Activated CD4-positive, alpha-beta T cell treated with anti-CD3 and anti-CD28 coated beads, Interleukin-2, amount 50 U/mL, for 4 hours (primary cell): ENCODE measurements at places on chromosomes 3 and 15.

GRCh38 chr15:76433798-76434400 is 97.3 kb downstream of the ISL2 start:
- no peak for DNase-seq

DNA sequence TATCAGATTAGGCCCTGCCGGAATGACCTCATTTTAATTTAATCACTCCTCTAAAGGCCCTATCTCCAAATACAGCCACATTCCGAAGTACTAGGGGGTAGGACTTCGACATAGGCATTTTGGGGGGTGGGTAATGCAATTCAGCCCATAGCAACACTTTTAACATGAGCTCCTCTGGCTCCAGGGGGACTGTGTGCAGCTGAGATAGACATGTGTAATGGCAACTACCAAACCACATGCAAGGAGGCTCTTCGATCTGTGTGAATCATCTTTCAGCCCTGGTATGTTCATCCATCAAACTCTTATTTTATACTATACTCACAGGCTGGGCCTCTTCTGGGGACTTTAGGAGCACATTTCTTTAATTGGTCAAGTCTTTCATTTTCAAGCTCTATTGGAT is 57.4 kb upstream of the PPARG start:
- no peak for DNase-seq

GRCh38 chr15:39586387-39587095 is 5.7 kb downstream of the THBS1 start:
- no peak for DNase-seq

GRCh38 chr3:117602058-117602644 is 892.6 kb downstream of the TUSC7 start:
- DNase-seq = no peak

- DNase-seq = no peak
Observed at GRCh38 chr3:125306620-125307019, 68.5 kb downstream of the ZNF148 start.

- no peak for DNase-seq
Observed at GRCh38 chr15:89790661-89791060, 14.5 kb downstream of the MESP2 start.

GRCh38 chr3:64870876-64871646 is 183.3 kb upstream of the ADAMTS9 start:
- DNase-seq = no peak

DNA sequence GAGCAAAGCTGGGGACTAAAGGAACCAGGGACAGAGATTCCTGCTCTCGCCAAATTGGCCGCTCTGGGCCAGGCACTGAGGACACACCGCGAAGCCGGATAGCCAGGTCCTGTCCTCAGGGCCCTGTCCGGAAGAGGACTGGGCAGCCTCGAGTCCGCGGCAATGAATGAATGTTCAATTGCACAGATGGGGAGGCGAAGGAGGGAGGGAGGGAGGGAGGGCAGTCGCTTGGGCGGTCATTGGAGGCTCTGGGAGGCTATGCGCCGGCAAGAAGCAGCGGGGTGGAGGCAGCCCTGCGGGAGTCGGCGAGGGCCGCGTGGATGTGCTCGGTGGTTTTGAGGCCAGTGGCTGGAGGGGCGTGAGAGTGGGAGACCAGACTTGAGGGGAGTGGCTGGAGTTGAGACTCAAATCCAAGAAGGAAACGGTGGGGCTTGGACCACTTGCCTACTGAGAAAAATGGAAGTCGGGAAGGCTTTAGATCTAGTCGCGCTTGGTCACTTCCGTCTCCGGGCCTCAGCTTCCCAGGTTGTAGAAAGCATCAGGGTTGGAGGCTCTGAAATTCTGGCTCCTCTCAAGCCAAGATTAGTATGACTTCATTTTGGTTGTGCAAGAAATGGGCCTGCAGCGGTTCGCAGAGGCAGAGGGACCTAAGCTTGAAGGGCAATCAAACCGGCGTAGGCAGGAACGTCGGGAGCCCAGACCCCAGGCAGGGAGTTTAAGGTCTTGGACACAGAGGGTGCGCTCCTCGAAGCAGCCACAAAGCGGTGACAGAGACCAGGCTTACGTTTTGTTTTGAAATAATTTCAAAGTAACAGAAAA is 21.1 kb upstream of the PLXND1 start:
- peak; percentile 61 for DNase-seq

- no peak for DNase-seq
Observed at GRCh38 chr3:151768393-151768930, 34.7 kb downstream of the AADACL2 start.

DNA sequence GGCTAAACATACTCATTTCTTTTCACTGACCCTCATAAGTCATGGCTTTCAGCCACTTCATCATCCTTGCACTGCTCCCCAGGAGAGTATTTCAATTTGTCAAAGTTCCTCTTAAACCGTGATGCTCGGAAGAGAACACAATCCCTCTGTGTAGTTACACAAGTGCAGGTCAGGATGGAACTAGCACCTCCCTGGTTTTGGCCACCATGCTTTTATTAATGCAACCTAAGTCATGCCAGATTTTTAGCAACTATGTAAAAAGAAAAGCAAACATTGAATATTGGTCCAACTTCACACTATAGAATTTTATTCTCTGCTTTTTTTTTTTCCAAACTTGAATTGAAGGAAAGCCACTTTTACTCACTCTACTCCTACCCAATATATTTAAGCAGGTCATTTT is 45.2 kb downstream of the CNTN6 start:
- no peak for DNase-seq

DNA sequence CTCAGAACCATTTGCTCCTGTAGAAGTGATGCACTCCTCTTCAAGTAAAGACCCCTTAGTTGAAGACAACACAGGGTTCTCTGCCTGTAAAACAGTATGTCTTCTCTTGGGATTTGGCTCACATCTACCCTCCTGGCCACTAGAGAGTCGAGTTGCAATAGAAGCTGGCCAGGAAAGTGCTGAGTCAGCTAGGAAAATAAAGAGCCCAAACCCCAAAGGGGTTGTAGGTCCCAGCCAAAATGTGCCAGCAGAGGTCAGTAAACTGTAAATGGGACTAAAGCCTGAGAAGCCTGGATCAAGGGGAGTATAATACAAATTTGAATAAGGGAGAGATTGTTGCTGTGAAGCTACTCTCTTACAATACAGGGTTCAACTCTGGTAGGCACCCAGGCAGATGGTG is 37.2 kb upstream of the THBS1 start:
- no peak for DNase-seq

GRCh38 chr3:187852842-187853730 is 107.8 kb upstream of the BCL6 start:
- no peak for DNase-seq

DNA sequence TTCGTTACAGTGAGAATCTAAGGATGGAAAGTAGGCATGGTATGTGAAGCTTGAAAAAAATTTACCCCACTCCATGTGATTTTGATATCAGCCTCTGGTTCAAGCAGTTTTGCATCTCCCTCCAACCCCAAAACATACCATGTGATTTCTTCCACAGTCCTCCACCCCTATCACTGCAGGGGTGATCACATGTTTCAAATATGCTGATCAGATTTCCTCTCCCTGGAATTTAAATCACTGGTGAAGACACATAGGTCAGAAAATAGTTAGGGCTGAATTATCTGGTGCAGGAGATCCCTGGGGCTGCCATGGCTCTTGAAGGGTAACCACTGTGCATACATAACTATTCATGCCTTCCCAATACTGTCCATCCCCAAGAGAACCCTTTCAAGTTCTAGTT is 119.7 kb upstream of the THRB start:
- DNase-seq = no peak

- no peak for DNase-seq
Observed at GRCh38 chr3:195101001-195101583, 169.9 kb downstream of the XXYLT1 start.

DNA sequence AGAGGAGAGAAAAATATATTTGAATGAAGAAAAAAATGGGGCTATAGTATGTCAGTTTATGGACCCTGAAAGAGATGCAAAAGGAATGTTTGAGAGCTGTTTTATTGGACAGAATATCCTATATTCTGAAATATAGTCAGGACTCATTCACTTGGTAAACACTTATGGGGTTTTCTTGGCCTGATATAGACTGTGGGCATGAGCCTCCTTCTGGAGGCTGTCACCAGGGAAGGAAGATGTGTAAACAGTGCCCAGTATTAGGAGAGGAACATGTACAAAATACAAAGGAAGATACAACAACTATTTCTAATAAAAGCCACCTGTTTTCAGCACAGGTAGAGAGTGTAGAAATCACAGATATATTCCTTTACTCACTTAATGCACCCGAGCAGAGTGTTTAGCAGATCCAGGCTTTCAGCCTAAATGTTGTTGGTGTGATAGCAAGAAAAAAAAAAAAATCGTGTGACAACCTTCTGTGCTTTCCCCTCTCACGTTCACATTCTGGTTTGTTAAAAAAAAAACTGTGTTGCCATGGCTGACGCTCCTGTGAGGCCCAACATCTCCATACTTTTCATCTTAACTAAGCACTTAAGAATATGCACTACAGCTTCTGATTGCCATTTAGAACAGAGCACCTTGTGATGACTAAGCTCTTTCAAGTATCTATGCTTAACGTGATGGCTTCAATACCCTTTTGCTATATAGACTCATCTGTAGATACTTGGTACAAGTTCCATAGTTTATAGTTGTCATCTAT is 134.1 kb downstream of the MBNL1 start:
- no peak for DNase-seq

DNA sequence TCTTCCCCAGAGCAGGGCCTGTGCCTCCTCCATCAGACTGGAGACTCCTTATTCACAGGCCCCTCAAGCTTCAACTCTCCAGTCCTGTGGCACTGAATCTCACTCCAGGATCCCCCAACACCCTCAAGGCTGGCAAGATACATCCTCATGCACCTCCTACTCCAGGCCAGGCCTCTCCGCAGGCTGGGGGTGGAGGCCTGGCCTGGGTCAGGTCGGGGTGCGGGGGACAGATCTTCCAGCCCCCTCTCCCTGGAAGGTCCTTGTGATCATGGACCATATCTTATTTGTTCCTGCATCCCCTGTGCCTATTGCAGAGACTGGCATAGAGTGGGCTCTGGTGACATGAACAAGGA is 147.3 kb downstream of the SMAD6 start:
- no peak for DNase-seq

DNA sequence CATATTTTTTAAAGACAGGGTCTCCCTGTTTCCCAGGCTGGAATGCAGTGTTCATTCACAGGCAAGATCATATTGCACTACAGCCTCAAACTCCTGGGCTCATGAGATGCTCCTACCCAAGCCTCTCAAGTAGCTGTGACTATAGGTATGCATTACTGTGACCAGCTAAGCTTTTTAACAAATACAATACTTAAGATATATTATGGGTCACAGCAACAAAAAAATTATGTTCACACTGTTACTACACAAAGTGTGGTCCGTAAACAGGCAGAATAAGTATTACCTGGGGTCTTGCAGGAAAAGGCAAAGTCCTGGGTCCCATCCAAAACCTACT is 152.5 kb downstream of the VPS13C start:
- DNase-seq = no peak

DNA sequence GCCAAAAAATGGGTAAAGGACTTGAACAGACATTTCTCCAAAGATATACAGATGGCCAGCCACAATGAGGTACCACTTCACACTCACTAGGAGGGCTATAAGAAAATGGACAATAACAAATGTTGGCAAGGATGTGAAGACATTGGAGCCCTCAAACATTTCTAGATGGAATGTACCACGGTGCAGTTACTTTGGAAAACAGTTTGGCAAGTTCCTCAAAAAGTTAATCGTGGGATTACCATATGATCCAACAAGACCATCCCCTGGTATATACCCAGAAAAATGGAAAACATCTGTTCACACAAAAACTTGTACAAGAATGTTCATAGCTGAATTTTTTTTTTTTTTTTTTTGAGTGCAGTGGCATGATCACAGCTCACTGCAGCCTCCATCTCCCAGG is 15.9 kb upstream of the HRH1 start:
- DNase-seq = no peak

- DNase-seq = no peak
Observed at GRCh38 chr15:65569728-65570127, 39.5 kb downstream of the HACD3 start.

- DNase-seq = no peak
Observed at GRCh38 chr15:87687523-87687870, 569.0 kb downstream of the NTRK3 start.

DNA sequence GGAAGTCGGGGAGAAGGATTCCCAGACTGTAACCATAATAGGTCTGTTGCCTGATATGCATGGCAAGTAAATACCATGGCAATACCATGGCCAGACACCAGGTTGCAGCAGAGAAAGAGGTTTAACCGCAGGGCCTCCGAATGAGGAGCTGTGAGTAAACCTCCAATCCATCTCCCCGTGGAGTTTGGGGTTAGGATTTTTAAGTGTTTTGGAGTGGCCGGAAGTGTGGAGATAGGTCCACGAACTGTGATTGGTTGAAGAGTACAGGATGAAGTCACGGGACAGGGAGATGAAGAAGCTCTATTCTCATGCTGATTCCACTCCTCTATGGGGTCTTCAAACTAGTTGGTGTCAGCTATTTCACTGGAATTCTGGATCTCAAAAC is 127.9 kb downstream of the ST8SIA2 start:
- DNase-seq = peak; percentile 18

DNA sequence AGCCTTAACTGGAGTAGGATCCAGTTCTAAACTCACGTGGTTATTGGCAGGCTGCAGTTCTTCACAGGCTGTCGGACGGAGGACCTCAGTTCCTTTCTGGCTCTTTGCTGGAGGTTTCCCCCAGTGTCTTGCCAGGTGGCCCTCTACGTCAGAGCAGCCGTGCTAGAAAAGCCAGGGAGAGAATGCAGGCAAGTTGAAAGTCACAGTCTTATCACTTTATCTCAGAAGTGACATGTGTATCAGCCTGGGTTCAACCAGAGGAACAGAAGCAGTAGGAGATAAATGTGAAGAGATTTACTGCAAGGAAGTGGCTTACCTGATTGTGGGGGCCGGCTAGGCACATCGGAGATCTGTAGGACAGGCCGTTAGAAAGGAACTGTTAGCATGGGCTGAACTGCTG is 125.3 kb upstream of the BNIP2 start:
- no peak for DNase-seq

DNA sequence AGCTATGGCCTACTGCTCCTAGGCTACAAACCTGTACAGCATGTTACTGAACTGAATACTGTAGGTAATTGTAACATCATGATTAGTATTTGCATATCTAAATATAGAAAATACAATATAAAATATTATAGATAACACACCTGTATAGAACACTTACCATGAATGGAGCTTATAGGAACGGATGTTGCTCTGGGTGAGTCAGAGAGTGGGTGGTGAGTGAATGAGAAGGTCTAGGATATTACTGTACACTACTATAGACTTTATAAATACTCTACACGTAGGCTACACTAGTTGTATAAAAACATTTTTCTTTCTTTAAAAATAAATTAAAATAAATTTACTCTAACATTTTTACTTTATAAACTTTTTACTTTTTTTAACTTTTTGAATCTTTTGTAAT is 224.0 kb upstream of the CBLB start:
- DNase-seq = no peak

- DNase-seq = no peak
Observed at GRCh38 chr15:73322665-73323373, 45.9 kb downstream of the HCN4 start.

- DNase-seq = no peak
Observed at GRCh38 chr3:179977356-179977755, 59.4 kb downstream of the PEX5L start.

- DNase-seq = no peak
Observed at GRCh38 chr3:138675393-138675792, 66.8 kb downstream of the FAIM start.

- no peak for DNase-seq
Observed at GRCh38 chr15:96343113-96344059, 12.9 kb downstream of the NR2F2 start.
